ENCODE measurements at places on chromosomes 11 and 22.

DNA sequence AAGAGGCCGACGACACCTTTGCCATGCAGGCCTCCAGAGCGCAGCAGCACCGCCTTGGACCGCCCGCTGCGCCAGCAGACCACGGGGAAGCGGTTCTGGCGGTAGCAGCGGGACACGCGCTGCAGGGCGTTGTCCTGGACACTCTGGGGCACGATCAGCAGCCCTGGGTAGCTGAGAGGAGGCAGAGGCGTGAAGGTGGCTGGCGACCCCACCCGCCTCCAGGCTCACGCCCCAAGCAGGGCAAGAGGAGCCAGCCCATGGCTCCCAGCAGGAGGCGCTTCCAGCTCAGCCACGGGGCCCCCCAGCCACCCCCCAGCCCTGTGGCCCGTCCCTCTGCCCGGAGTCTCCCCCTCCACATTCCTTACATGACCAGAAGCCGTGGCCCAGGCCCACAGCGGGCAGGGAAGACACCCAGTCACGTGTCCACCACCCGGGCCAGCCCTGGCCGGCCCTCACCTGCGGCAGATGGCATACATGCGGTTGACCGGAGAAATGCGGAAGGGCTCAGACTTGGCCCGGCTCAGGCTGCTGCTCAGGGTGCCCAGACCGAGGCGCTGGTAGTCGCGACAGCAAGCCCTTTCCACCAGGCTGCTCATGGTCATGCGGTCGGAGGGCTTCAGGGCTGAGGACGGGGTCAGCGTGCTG lies 15.2 kb downstream of the SBF1 start:
- DNase-seq, result no peak

GRCh38 chr11:114685097-114685496 lies 6.8 kb downstream of the NXPE2 start:
- DNase-seq, result no peak

DNA sequence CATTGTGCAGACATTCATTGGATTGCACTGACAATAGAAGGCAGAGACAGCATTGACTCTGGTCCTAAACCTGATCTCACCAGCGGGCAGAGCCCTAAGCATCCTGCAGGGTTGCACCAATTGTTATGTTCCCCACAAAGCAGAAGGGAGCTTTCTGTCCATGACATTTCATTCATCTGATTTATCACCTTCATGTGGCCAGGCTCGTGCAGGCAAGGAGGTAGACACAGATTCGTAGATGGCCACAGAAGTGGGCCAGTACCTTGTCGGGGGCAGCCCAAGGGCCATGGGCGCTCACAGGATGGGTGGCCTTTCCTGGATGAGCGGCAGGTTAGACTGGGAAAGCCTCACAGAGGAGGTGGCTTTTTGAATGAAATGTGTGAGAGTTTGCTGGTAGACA lies 2.9 kb downstream of the TSKU start:
- DNase-seq, result no peak

GRCh38 chr11:4826425-4826824 lies 5.3 kb downstream of the OR51F2 start:
- DNase-seq, result no peak

DNA sequence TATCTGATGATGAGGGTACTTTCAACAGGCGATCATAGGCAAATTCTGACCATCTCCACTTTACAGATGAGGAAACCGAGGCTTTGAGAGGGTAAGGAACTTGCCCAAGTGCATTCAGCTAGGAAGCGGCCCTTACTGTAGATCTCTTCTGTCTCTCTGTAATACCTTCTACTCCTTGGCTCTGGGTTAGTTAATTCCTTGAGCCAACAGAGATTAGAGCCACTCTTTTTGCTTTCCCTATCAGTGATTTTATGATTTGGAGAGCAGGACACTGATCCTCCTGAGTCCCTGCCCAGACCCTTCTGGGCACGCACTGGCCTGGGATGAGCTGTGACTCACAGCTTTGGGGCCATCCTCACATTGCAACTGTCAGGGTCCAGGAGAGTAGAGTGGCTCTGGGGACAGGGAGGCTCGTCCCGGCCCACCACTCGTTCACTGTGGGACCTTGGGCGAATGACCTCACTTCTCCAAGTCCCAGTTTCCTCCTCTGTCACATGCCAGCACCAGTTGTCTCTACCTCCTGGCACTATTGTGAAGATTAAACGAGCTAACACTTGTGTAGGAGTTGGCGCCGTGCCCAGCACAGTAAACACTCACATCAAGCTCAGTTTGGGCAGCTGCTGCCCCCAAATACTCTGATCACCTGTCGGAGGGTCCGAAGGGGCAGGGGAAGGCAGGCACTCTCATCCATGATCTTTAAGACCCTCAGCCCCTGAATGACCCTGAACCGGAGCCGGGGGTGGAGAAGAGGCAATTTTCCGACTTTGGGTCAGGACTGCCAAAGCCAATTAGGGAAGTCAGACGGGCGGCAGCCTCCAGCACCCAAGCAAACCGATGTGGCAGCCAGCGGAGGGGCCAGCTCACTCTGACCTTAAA lies 235.0 kb downstream of the MIAT start:
- DNase-seq, result no peak

- no peak for DNase-seq
These were observed 255.3 kb upstream of the MTNR1B start for GRCh38 chr11:92714111-92714510.

GRCh38 chr11:76152741-76153570 lies 53.3 kb downstream of the WNT11 start:
- DNase-seq, result no peak

GRCh38 chr22:35549328-35549727 lies 8.7 kb downstream of the RASD2 start:
- no peak for DNase-seq

DNA sequence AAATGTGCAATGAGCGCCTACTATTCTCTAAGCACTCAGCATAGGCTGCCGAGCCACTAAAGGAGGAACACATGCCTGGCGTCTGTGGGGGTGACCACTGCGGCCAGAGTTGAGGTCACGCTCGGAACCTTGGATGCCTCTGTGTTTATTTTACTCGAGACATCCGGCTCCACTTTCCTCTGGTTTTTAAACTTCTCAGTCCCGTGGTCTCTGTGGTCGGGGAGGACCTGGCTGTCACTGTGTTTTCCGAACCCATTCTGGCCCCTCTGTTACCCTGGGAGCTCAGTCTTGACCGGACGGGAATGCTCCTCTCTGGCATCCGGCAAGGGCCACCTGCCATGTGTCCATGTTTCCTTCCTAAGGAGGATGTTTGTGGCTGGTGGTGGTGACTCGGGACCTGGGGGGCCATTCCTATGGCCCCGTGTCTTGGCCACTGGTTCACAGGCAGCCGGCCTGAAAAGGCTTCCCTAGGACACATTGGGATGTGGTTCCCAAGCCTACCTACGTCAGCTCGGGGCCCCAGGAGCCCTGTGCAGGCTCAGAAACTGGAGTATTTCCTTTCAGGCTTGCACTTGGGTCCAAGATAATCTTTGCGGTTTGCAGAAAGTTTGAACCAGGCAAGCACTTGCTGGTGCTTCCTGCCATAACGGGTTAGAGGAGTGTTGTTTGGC lies 46.7 kb upstream of the PARVG start:
- no peak for DNase-seq

- no peak for DNase-seq
These were observed 46.0 kb downstream of the CNTN5 start for GRCh38 chr11:99066618-99067317.

DNA sequence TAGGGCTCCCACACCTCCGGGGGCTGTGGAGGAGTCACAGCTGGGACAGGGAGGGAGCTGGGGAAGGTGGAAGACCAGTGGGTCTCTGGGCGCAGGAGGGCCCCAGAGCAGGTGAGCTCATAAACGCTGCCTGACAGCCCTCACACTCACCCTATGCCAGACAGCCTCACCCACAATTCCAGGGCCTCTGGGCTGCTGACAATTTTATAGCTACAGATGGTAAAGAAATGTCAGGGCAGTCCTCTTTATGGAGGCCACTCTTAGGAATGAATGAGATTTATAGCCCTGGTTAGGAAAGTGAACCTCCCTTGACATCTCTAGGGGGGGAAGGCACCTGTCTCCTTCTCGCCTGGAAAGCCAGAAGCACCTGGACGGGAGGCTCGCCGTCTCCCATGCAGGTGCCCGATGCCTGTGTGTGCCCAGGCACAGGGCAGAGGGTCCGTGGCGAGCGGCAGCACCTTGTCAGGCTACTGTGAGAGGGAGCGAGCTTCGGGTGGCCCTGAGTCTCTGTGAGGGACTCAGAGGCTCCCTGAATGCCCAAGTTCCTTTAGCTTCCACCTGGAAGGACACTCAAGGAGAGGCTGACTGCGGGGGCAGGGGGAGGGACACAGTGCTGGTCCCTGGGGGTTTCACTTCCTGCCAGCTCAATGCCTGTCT lies 39.9 kb downstream of the IGSF9B start:
- no peak for DNase-seq

DNA sequence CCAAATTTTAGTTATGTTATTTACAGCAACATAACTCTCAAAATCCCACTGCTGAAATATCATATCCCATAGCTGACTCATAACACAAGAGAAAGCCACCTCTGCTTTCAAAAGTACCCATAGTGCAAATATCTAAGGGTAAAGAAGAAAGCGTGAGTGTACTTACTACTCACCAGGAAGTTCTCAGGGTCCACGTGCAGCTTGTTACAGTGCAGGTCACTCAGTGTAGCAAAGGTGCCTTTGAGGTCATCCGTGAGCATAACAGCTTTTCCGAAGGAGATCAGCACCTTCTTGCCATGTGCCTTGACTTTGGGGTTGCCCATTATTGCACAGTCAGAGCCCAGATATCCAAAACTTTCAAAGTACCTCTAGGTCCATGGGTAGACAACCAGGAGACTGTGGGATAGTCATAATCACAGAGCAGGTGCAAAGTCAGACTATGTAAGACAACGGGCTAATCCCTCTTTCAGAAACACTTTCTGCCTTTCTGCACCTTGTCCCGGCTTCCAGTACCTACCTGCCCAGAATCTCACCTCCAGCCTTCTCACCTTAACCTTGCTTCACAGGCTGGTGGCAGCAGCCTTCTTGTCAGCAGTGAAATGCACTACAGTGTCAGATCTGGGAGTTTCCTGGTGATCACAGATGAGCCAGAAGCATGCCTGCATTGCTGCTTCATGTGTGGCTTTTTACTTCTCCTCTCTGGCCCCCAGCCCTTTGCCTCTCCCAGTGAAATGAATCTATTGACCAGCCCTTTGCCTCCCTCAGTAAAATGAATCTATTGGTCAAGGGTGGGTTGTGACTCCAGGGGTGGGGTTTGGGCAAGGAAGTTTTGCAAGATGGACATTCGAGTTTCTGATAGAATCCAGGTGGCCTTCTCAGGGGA lies 6.5 kb downstream of the HBG1 start:
- no peak for DNase-seq

DNA sequence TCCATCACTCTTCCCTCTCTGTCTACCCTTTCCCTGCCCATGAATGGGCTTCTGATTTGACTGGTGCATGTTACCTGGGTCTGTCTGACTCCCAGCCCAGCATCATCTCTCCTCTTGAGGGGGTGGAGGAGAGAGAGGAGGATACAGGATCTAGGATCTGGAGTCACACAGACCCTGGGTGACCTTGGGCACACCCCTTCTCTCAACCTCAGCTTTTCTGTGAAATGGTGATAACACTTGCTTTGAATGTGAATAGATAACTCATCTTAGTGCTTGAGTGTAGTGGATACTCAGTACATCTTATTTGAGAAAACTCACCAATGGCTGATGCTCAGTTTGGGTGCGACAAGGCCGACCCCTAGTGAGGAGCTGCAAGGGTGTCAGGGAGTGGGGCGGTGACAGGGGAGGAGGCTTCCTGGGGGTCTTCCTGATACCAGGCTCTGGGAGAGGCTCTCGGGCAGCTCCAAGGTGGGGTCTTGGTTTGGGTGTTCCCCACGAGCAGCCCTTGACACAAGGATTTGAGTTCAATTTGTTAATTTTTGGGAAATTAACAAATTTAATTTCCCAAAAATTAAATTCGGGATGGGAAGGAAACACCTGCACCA lies 9.0 kb downstream of the INCENP start:
- DNase-seq, result no peak

DNA sequence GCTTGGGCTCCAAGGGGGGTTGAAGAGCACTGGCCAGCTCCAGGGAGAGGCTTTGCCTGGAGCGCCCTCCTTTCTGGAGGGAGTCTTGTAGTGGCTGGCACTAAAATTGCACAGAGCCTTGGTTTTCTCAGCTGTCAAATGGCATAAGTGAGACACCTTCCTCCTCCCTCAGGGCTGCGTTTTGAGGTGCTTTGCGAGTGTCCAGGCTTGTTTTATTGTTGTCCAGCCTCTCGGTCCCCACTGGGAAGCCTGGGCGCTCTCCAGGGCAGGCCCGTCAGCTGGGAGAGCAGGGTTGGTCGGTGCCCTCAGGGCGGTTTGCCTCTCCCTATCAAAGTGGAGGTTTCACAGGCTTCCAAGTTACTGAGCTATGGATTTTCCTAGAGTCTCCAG lies 149.3 kb upstream of the B3GAT1 start:
- no peak for DNase-seq

GRCh38 chr22:17370766-17371432 lies 1.6 kb downstream of the CECR2 start:
- no peak for DNase-seq

- DNase-seq, result no peak
These were observed 30.7 kb downstream of the TOM1 start for GRCh38 chr22:35330258-35330861.

GRCh38 chr11:113091481-113091780 lies 130.2 kb downstream of the NCAM1 start:
- DNase-seq, result no peak

DNA sequence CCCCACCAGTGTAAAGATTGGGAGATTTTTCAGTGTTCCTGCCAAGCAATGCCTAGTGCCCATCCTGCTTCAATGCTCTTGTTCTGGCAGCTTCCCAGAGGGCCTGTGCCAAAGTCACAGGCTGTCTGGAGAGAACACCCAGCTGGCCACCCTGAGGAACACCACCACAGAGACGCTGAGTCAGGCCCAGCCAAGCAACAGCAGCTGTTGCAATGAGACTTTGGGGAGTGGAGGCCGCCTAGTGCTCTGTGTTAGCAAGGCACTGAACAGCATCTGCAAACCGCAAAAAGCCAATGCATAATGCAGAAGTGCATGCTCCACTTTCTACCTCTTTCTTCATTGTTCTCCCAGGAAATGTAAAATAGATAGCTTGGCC lies 168.1 kb downstream of the NXPE2 start:
- DNase-seq, result no peak

- no peak for DNase-seq
These were observed 8.4 kb upstream of the CCKBR start for GRCh38 chr11:6251120-6251733.

DNA sequence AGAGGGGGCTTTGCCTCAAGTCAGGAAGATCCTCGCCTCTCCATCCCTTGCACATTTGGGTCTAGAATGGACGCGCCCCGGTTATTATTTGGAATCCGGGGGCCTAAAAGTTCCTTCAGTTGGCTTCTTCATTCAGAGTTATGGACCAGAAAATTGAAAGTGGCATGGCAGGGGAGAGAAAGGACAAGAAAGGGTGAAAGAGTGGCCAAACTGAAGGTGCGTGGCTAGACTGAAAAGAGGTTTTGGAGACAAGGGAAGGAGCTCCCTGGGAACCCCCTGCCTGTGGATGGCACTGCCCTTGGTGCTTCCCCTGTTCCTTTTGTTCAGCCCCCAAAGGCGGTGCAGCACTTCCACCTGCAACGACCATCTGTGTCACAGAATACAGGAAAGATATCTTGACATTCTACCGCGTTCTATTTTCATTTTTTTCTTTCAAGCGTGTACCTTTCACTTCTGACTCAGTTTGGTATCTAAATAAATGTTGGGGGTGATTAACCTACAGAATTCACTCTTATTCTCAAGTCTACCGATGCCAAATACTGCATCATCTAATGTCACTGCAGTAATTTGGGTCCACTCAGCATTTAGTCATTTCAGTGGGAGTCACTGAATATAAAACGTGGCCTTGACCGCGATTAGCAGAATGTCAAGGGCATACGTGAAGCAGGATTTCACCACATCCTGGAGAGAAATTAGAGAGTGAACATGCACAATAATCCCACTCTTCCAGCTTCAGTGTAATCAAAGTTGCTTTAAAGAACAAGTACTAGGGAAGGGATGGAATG lies 88.1 kb upstream of the ARHGAP32 start:
- no peak for DNase-seq
